ENCODE measurements at places on chromosomes 12 and 14. TPM values are rescaled to one million over a fixed set of nuclear protein-coding genes. Genes with fewer than 3 reads are reported as not detected.

ABCD4 gene
- total RNA-seq: 22.3 TPM

ART4 gene
- total RNA-seq: not detected

GZMB gene
- total RNA-seq: not detected

WNT5B gene
- 30.7 TPM for total RNA-seq

RAD51AP1 gene
- 5.5 TPM for total RNA-seq

NABP2 gene
- total RNA-seq: 20.1 TPM

MYH6 gene
- not detected for total RNA-seq
